ENCODE measurements at places on chromosomes 13 and 19.
A peak's percentile ranks its signal among the peaks of the same experiment; 100 is the strongest.

DNA sequence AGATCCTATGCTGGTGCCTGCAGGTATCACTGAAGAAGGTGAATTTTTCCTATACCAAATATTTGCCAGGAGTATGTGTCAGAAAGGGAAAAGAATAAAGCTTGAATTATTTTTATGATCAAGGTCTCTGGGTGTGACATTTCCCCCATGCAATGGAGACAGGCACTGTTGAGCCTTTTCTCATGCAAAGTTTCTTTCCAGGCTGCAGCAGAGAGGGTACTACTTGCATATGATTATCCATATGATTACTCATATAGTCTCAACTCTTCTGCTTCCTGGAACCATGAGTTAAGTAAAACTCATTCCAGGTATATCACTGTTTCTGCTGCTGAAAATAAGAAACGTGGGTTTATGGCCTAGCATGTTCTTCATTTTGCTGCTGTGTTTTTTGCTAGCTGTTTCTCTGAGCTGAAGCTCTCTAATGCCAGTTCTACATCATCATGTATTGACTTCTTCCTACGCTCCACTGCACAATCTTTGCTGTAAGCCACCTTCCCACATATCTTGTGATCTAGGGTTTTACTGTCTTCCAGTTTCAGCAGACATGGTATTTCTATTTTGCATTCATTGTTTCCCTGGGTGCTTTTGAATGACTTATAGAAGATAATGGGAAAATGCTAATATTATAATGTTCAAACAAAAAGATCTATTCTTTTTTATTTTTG is 278.7 kb upstream of the GPC6 start:
- DNase-seq: no peak

- no peak for DNase-seq
These were observed 19.3 kb downstream of the GADD45B start for GRCh38 chr19:2495130-2495641.

DNA sequence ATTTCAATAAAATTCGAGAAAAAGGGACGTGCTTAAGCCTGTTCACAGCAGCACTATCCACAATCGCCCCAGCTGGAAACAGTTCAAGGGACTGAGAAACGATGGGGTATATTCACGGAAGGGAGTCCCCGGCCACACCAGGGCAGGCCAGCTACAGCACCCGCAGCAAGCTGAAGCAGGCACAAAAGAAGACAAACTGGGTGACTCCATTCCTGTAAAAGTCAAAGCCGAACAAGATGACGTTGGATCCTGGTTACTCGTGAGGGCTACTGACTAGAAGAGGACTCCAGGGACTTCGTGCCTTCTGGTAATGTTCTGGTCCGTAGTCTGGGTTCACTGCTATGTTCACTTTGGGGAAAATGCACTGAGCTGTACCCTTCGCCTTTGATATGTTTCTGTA is 57.6 kb downstream of the COL4A1 start:
- DNase-seq: no peak

GRCh38 chr13:18961383-18962117 is 220.1 kb downstream of the TUBA3C start:
- DNase-seq: no peak

DNA sequence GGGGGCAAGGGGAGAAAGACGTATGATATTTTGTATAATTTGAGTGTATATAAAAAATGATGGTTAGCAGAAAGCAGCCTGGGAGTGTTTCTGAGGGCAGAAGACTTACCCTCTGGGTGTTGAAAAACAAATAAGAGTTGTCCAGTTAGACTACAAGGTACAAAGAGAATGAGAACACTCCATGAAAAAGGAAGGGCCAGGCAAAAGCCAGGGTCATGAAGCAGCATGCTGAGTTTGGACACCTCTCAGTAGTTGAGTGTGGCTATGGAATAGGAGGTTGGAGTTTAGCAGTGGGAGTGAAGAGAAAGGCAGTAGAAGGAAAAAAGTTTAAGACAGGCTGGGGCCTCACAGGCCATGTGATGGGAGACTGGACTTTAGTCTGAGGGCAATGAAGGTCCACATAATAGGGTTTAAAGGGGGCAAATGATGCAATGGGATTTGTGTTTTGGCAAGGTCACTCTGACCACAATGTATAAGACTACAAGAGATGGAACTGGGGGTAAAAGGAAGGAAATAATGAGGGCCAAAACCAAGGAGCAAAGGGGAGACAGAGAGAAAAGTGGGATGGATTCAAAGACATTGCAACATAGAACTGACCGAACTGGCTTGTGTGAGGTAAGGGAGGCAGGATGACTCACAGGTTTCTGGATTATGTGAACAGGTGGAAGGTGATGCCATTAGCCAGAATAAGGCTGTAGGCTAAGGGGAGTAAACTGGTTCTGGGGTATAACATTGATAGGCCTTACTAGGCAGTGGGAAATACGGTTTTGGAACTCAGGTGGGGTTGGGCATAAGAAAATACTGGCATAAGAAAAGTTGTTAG is 76.6 kb downstream of the SERP2 start:
- no peak for DNase-seq

GRCh38 chr13:74132776-74133656 is 1.2 kb downstream of the KLF12 start:
- DNase-seq: no peak

- DNase-seq: no peak
These were observed 629 bp downstream of the IZUMO4 start for GRCh38 chr19:2097203-2097885.

- DNase-seq: no peak
These were observed 263.1 kb downstream of the ZNF536 start for GRCh38 chr19:30634996-30635975.

DNA sequence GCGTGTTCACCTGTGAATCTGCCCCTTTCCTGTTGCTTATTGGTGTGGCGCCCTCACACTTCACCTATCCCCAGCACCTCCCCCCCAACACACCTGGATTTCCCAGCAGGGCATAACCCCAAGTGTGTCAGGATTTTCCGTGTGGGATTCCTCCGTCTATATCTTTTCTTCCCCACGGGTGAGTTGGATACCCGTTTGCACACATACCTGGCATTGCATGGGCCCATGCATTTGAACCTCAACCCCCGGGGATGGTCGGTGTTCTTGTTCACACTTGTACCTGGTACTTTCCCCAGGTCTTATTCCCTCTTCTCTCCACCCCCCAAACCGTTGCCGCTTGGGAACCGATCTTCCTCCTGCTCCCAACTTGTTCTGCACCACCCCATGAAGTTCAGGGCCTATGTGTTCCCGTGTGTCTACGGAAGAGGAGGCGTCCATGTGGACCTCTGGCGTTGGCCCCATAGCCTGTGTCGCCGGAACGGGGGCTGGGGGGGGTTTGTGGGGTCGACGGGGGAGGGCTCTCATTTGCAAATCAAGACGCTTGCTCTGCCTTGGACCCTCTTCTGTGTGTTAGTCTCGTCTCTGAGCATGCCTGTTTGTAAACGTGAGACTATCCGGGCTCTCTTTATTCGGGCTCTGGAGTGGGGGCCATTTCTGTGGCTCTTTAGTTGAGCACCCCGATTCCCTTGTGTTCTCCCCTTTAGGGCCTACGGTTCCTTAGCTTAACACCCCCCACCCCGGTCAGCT is 1.7 kb downstream of the PRR12 start:
- no peak for DNase-seq

DNA sequence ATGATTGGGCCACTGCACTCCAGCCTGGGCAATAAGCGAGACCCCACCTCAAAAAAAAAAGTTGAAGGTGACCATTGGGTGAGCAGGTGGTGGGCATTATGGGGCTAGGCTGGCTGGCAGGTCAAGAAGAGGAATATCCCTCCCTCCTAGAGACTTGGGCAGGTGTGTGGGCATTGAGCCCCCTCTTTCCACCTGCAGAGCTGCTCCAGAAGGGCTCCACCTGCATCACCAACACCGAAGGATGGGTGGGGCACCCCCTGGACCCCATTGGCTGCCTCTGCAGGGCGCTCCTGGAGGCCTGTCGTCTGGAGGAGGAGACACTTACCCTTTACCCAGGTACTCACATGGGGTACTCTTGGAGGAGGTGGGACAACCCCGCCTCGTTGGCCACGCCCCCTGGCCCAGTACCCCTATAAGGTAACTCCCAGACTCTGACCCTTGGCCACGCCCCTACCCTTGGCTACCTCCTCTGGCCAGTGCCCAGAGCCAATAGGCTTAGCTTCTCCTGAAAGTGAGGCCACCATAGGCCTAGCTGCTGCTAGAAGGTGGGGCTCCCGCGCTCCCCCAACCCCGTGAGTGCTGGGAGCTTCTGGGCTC is 21.9 kb downstream of the ZSWIM4 start:
- DNase-seq: peak; percentile 43

DNA sequence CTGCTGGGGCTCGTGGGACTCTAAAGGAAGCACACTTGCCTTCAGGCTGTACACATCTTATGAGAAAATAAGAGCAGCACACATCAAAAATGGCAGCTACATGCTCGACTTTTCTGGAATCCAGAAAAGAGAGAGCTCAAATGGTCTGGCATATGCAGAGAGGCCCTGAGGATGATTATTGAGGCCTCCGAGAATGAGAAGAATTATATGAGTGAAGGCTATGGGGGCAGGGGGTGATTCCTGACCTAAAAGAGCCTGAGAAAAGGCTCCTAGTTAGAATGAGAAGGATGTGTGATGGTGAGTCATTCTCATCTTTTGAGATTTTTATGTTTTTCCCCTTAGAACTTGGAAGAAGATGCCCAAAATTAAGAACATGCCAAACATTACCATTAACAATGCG is 97.1 kb downstream of the HSPH1 start:
- DNase-seq: no peak

DNA sequence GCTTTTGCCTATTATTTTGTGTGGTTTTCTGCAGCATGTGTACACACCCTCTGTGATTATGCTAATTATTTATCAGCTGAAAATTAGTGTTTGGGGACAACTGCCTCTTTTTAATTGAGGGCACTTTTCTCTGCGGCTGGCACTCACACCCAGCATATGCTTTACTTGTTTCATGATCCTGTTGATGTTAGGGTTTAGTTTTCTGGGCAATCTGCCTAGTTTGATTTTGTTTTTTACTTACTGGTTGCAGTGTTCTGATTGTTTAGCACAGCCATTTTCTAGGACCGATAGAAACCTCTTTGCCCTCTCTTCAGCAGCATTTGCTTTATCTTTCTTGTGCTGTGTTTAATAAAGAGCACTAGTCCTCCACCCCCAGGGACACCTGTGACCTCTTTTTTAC is 161.6 kb downstream of the PAN3 start:
- DNase-seq: no peak

GRCh38 chr19:31277516-31277915 is 71.7 kb downstream of the TSHZ3 start:
- no peak for DNase-seq

GRCh38 chr19:15299568-15300409 is 32.5 kb downstream of the BRD4 start:
- DNase-seq: no peak

GRCh38 chr19:54094426-54095000 is 6.1 kb downstream of the OSCAR start:
- DNase-seq: peak; percentile 62

GRCh38 chr19:55406826-55407549 is 600 bp downstream of the UBE2S start:
- no peak for DNase-seq

DNA sequence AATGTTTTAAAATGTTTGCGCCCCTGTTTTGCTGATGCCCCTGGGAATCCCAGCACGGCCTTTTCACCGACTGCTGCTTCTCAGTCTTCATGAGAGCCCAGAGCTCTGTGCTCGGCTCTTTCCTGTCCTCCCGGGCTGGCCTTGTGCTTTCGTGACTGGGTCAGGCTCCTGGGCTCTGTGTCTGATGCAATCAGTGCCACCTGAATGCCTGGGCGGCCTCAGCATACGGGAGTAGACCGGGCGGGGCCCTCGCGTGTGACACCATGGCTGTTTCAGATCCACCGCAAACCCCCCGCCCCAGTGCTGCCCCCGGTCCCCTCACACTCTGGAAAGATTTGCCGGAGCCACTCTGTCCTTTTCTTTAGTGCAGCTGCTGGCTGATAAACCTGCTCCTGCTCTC is 21.4 kb downstream of the PABPC3 start:
- no peak for DNase-seq

DNA sequence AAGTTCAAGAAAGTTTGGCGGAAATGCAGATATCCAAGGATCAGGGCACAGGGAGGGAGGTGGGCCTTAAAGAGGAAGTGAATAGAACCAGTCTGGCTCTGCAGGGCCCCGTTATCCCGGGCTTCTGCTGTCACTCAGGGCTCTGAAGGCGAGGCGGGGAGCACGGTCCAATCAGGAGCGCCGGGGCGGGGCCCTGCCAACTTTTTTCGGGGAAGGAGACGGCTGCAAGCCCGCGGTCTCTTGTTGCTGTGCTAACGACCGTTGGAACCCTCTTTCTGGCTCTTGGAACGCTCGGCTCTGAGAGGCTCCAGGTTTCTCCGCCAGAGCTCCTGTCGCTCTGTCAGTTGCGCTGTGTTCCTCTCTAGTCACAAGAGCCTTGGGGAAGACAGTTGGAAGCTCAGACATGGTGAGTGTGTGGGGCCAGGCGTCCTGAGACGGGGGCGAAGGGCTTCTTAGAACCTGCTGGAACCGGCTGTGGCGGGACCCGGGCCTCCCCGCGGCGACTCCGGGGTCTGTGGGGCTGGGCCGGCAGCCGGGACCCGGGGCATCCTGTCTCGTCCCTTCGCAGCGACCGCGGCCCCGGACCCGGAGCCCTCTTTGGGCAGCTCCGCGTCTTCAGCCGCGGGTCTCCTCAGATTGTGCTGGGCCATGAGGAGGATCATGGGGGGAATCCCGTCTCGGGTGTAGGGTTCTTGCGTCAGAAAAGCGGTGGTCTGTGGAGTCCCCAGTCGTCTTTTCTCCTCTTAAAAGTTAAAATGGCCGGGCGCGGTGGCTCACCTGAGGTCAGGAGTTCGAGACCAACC is 27.7 kb downstream of the ZNF844 start:
- peak; percentile 89 for DNase-seq

GRCh38 chr13:89520468-89520867 is 1827.0 kb upstream of the MIR17HG start:
- no peak for DNase-seq

- no peak for DNase-seq
These were observed 29.9 kb upstream of the MUC16 start for GRCh38 chr19:9040131-9040530.

DNA sequence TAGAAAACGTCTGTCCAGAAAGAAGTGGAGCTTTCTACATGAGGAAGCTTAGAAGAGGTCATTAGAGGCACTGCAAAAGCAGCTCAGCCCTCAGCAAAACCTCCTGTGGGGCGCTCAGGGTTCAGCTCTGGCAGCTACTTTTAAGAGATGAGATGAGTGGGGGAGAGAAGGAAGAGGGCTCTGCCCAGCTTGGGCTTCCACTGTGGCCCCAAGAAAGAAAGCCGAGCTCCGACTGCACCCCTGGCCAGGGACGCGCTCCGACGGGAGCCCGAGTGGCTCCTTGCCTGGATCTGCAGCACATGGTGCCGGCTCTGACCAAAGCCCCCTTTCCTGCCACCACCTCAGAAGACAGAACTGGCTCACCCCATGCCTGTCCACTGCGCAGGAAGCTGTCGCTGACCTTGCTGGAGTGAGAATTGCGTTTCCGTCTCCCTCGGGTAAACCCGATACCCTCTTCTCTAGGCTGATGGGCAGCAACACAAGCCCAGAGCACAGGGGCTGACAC is 36.4 kb downstream of the NAXD start:
- DNase-seq: no peak
